Stimulated activated CD4-positive, alpha-beta T cell treated with anti-CD3 and anti-CD28 coated beads, Interleukin-1b, Interleukin-23, amount 100 ng/mL, for 1 hour (primary cell): ENCODE measurements at places on chromosomes 16 and 17.
A peak's percentile ranks its signal among the peaks of the same experiment; 100 is the strongest.

DNA sequence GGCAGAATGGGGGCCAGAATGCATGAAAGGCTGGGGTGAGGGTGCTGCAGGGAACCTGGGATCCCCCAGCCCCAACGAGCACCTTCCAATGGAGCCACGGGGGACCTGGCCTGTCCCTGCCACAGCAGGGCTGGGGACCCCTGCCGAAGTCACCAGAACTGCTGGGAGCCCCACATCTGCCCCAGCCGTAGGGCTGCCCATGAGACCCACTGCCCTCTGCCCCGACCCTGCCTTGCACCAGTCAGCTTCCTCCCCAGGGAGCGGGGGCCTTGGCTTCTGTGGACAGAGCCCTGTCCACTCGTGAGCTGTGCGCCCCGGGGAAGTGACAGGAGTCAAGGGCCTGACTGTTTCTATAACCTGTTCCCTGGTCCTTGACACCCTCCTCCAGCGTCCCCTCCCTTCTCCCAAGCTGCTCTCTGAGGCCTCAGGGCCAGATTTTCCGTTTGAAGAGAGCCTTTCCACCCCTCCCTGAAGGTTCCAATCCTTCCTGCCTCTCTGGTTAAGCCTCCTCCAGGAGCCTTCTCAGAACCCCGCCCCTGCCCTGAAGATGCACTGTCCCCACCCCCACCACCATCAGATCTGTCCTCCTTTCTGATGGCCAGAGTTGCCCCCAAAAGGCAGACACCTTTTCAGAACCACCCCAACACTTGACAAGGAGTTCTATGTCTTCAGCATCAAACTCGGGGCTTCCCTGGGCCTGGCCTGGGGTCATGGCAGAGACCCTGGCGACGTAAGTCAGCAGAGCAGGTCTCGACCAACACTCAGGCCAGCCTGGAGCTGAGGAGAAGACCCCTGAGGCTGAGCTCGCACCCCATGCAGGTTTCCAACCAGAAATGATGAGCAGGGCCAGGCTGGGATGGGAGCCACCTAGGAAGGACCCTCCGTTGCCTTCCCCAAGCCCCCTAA is 10.7 kb upstream of the PRR29 start:
- DNase-seq = no peak

DNA sequence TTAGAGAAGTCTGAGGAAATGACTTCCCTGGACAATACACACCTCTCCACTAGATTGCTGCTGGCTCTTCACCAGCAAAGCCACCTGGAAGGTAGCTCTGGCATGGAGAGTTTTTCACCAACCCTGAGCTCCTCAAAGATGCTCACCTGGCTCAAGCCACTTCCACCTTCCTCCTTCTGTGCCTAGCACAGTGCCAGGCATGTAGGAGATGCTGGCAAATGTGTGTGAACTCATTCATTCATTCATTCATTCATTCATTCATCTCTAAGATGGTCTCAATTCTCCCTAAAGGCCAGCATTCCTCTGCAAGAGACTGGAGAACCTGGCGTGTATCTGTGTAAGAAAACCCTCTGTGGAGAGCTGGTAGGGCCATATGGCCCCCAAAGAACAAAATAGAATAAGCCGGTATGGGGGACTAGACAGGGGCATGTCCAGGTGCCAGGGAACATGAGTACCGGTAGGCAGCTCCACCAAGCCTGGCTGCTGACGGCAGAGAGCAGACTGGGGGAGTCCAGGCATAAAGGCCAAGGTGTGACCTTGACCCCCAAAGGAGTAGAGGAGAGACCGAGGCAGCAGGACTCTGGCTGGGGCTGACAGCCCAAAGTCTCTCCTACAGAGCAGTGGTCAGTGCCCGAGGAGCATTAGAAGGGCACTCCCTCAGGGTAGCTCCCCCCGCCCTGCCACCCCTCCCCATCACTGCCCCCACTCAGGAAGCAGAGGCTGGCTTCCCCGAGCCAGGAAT is 132.2 kb upstream of the TNRC6C start:
- DNase-seq = no peak

- DNase-seq = no peak
These were observed 5.3 kb upstream of the GFAP start for GRCh38 chr17:44920565-44920940.

DNA sequence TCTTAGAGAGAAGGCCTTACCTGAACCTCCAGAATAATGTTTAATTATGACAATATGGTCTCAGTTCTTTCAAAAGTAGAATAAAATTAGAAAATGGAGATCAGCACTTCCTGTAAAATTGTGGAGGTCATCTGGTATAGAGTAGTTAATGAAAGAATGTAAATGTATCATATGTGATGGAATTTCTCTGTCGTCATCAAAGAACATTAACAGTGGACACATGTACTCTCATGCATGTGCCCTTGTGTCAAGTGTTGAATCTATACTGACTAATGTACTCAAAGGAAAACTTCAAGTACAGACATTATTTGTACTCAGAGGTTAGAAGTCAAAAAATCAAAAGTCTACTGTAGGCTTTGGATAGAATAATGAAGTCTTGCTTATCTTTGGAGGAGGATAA is 129.2 kb upstream of the MYOCD start:
- DNase-seq = no peak

DNA sequence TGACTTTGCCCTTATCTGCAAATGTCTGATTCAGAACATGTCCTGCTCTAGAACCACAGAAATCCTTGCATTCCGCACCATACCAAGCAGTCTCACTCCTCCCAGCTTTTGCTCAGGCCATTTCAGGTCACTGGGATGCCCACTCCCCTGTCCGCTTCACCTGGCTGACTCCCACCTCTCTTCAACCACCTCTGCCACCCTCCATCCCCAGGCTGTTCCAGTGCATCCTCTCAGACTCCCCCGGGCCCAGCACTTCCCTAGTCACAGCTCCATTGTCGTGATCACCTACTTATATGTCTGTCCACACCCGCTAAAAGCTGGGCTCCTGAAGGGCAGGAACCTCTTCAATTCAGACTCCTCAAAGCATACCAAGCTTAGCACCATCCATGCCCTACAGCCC is 58.4 kb upstream of the CDH5 start:
- no peak for DNase-seq

DNA sequence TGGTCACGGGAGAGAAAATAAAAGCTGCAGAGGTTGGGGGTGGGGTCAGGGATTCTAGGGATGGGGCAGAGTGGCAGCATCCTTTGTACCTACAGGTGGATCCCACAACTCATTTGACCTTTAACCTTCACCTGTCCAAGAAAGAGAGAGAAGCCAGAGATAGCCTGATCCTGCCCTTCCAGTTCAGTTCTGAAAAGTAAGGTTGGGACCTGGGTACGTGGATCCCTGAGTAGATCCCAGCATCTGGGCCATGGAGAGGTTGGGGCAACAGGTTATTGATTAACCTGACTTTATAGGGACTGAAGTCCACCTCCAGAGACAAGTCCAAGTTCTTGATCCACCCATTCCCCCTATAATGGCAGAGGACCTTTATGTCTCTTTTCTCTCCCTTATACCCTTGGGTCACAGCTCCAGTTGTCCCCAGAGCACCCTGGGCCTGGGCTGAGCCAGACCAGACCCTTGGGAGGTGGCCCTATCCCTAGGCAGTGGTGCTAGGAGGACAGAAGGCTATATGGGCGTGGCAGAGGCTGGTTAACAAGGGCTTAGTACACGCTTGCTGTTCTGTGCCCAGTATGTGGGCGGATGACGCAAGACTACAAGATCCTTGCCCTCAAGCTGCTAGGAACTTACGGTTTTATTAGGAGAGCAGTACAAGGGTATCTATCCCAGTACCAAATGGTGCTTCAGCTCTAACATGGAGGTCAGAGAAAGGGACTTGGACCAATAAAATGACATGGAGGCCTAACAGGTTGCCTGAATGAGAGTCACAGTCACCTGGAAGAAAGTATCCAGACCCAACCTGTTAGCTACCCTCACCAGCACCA is 3.3 kb downstream of the CLDN7 start:
- no peak for DNase-seq

GRCh38 chr17:4019275-4019674 is 55.0 kb upstream of the ATP2A3 start:
- no peak for DNase-seq

GRCh38 chr17:54451051-54451450 is 449.6 kb upstream of the TOM1L1 start:
- DNase-seq = no peak

- no peak for DNase-seq
These were observed 60.5 kb upstream of the ACSM2B start for GRCh38 chr16:20636671-20637070.

DNA sequence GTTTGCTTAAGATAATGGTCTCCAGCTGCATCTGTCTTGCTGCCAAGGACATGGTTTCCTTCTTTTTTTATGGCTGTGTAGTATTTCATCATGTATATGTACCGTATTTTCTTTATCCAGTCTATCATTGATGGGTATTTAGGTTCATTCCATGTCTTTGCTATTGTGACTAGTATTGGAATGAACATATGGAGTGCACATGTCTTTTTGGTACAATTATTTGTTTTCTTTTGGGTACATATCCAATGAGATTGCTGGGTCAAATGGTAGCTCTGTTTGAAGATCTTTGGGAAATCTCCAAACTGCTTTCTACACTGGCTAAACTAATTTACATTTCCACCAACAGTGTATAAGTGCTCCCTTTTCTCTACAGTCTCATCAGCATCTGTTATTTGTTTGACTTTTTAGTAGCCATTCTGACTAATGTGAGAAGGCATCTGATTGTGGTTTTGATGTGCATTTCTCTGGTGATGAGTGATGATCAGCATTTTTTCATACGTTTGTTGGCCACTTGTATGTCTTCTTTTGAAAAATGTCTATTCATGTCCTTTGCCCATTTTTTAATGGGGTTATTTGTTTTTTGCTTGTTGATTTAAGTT is 66.2 kb downstream of the TNFRSF13B start:
- no peak for DNase-seq

DNA sequence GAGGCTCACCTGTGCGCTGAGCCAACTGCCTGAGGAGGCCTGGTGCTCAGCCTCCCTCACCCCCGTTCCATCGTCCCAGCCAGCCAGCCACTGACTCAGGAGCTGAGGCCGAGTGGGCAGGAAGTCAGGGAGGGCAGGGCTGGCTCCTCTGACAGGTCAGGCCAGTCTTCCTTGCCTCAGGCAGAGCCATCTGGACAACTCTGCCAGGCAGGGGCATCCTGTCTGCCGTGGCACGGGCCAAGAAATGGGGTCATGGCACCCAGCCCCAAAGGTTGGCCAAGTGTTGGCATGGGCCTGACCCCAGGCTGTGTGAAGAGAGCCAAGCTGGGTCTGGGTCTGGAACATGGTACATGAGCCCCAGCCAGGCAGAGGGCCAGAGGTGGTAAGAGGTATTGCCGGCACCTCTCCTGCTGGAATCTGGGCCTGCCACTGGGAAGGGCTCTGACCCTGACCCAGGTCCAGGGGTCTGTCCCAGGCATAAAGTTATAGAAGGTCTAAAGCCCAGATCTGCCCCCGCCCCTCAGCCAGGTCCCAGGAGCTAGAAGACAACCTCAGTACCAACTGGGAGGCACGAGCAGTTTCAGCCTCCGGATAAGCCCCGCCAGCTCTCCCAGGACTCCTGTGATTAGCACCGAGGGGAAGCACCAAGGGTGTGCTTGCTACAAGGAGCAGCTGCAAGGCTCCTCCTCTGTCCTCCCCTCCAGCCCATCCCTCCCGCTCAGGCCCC is 2.5 kb upstream of the VASN start:
- DNase-seq = no peak

DNA sequence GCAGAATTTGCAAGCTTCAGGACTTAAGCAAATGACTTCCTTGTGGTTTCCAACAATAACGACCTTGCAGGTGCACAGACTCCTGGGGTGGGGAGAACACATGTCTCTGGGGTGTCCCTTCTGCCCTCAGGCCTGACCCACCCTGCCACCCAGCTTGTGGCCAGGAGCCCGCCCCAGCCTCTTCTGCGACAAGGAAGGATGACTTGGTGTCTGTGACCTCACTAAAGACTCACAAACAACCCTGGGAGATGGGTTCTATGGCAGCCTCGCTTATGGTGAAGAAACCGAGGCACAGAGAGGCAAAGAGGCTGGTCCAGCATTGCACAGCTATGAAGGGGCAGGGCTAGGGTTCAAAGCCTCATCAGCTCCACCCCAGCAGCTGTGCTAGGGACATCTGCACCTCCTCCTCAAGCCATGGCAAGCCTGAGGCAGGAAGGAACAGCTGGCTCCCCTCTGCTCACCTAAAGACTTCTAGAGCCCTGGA is 2.6 kb downstream of the ATP2A3 start:
- no peak for DNase-seq

DNA sequence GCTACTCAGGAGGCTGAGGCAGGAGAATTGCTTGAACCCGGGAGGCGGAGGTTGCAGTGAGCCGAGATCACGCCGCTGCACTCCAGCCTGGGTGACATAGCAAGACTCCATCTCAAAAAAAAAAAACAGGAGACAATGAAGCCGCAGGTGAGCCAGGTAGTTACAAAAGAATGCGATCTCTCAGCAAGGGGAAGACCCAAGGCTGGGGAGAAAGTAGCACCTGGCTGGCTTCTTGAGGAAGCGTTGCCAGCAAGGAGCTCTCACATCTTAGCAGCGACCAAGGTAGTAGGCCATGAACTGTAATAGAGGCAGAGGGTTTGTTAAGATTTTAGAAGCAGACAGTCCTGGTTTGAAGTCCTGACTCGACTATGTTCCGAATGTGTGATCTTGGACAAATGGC is 175.0 kb downstream of the AIPL1 start:
- DNase-seq = no peak

DNA sequence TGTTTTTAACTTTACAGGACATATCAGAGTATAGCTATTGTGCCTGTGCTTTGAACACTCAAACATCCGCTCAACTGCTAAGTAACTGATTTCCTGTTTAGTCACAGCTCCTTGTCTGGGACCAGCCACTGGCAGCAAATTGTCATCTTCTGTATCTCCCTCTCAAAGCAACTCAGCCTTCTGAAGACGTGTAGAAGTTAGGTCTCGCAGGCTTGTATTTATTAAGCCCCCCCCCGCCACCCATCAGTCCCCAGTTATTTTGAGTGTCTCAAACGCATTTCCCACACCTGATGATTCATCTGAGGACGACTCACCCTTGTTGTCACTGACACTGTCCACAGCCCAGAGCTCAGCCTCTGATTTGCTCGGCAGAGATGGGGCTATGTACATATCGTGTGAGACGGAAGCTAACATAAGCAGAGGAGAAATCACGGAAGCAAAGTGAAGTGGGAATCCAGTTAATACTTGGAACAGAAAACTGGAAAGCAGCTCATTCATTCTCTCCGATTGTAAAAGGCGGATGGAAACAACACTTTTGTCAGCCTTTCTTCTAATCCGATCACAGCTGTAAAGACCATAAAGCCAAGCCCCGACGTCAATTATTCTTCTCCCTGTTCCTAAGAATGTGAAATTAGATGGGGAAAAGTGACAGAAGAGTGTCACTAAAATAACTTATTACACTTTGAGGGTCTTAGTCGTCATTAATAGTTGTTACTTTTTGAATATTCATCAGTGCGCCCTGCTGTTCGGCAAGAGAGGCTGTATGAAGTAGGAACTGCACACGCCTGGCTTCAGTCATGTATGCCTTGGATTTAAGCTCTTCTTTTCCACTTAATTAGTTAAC is 64.2 kb downstream of the PITPNC1 start:
- DNase-seq = peak; percentile 28

- DNase-seq = no peak
These were observed 123.5 kb downstream of the CBLN1 start for GRCh38 chr16:49158029-49158642.

- DNase-seq = no peak
These were observed 5.4 kb downstream of the MEAK7 start for GRCh38 chr16:84498859-84499620.

GRCh38 chr16:18969050-18969854 is 14.5 kb upstream of the TMC7 start:
- DNase-seq = peak; percentile 62
